HFFc6 (cell line): ENCODE measurements at places on chromosomes 11 and 22. TPM values are rescaled to one million over a fixed set of nuclear protein-coding genes. Genes with fewer than 3 reads are reported as not detected.

DNA sequence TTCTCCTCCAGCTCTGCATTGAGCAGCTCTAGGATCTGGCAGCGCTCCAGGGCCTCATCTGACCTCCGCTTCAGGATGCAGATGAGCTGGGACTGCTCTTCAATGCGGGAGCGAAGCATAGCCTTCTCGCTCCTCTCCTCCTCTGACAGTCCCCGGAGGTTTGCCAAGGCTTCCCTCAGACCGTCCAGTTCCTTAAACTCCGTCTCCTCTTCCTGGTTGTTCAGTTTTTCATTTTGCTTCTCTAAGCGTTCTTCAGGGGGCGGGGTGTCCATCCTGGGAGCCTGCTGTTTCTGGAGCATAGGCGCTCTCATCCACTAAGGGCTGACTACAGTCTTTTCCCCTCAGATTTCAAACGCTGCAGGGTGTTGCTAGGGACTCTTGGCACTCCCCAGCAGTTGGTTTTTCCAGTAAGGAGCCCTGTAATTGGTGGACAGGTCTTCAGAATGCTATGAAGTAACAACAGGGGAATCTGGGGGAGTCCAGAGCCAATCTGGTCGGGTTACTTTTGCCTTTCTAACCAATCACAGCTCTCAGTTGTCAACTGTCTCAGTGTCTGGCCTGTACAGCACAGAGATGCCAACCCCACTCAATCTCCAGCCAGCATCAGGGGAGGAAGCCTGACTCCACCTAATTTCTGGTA is at the start of gene CCDC89:
CCDC89 (minus strand) TSS at position 376 of the 640 bp plus-strand sequence; CDS start at position 311, 65 bp downstream.
- DNase-seq: peak; percentile 96

GRCh38 chr11:74636630-74637184 is 44.3 kb downstream of the POLD3 start:
- peak; percentile 82 for DNase-seq

- no peak for DNase-seq
Observed at GRCh38 chr11:94854770-94855633, 86.8 kb downstream of the AMOTL1 start.

GRCh38 chr11:57277845-57278720 is 41.0 kb upstream of the APLNR start:
- DNase-seq: peak; percentile 74

DNA sequence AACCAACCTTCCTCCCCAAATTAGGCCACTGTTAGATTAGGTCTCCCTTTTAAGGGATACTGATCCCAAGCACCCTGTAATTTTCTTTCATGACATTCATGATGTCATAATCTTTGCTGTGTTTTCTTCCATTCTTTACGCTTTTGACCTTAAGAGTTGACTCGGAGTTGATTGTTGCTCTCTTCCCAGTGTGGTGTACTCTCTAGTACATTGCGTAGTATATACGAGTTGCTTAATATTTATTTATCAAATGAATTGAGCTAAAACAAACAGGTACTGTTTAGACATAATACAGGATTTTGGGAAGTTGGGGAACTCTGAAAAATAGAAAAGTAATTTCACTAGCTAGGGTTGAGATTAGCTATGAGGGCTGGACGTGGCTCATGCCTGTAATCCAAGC is 49.8 kb downstream of the SVIP start:
- DNase-seq: no peak

GRCh38 chr11:27421819-27422494 is 50.6 kb downstream of the LGR4 start:
- DNase-seq: no peak

GRCh38 chr22:49497266-49497665 is 330.4 kb downstream of the BRD1 start:
- DNase-seq: no peak

GRCh38 chr11:34650528-34650927 is 29.6 kb downstream of the EHF start:
- no peak for DNase-seq

GRCh38 chr11:120629407-120630080 is 118.0 kb downstream of the GRIK4 start:
- no peak for DNase-seq

DNA sequence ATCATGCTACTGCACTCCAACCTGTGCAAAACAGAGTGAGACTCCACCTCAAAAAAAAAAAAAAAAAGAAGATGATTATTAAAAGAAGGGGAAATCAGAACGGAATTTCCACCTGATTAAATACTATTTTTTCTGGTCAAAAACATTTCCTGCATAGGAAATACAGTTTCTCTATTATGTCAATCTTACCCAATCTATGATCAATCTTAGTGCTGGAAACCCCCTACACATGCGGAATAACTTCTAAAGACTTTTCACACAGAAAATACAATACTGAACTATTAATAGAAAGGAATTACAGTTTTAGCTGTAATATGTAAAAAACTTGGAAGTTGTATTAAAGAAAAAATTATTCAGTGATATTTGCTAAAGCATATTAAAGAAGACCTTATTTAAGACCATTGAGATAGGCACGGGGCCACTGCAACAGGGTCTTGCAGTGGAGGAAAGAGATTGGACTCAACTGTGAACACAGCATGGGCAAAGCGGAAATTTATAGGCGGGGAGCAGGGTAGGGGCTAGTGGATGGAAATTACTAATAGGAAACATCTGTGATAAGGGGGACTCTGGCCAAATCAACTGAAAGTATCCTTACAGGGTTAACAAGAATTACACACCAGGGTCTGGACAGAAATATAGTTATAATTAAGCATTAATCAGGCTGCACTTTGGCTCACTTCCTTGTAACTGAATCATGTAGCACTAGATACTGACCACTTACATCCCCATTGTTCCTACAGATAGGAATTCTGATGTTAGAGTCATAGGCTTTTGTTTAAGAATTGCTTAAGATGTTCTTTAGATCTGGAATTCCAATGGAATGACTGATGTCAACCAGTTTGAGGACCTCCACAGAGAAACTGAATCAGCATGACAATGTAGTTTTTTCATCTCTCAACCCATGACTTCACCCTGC is 411.5 kb upstream of the DDI1 start:
- peak; percentile 94 for DNase-seq

- DNase-seq: no peak
Observed at GRCh38 chr11:132200353-132200936, 830.0 kb downstream of the NTM start.

DNA sequence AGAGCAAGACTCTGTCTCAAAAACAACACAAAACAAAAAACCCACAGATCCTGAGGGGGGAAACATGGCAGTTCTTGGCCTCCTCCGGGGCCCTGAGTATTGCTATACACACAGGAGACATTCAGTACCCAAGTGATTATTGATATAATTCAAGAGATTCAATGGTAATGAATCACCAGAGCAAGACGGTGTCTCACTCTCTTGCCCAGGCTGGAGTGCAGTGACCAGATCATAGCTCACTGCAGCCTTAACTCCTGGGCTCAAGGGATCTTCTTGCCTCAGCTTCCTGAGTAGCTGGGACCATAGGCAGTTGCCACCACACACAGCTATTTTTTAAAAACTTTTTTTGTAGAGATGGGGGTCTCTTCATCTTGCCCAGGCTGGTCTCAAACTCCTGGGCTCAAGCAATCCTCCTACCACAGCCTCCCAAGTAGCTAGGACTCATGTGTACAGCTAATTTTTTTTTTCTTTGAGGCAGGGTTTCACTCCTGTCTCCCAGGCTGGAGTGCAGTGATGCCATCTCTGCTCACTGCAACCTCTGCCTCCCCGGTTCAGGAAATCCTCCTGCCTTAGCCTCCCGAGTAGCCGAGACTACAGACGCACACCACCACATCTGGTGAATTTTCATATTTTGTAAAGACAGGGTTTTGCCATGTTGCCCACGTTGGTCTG is 21.8 kb upstream of the PIK3C2A start:
- no peak for DNase-seq

GRCh38 chr11:60767388-60767811 is 10.7 kb downstream of the MS4A15 start:
- DNase-seq: no peak

DNA sequence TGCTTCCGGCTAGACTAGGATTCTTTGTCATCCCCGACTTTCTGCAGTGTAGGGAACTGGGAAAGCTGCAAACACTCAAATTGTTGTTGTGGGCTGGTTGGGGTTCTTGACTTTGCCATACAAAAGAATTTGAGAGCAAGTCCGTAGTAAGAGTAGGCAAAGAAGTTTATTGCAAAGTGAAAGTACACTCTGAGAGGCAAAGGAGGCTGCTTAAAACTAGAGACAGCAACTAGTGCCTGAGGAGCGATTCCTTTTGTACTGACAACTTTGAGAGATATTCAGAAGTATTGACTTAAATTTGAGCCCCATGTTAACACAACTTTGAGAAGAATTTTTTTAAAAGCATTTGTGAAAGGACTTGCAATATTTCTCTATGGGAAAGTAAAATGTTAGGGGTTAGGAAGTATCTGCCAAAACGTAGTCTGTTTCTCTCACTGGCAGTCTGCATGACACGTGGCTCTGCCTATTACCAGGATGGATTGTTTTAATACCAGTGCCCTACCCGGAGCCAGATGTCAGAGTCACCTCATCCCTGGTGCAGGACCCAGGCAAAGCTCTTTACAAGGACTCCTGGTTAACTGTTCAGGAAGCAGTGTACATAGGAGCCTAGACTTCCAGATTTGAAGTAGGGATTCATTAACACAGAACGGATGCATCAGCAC is 85.0 kb upstream of the CLPB start:
- no peak for DNase-seq

DNA sequence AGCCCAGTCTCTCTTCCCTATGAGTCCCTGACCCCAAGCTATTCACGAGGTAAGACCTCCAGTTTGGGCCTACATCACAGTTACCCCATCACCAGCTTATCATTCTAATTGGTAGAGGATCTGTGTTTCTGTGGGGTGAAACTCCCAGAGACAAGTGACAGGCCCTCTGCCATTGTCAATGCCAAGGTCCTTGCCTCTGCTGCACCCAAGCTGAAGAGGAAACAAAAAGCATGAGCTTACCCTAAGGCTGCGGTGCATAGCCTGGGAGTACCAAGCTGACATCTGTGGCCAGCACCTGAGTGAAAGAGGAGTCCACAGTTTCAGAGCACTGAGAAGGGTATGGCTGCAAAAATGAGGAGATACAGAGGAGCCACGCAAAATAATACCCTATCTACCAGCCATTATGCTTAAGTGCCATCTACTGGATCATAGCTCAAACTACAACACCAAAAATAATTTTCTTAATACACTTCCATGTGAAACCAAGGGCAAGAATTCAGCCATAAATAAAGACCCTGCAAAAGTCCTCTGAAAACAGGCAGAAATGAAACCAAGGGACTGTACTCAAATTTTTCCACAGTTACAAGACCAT is 62.3 kb upstream of the ANO5 start:
- DNase-seq: no peak

- DNase-seq: no peak
Observed at GRCh38 chr22:48175721-48176120, 1413.3 kb downstream of the TBC1D22A start.

GRCh38 chr11:33052231-33052630 is 12.9 kb downstream of the TCP11L1 start:
- DNase-seq: no peak

DNA sequence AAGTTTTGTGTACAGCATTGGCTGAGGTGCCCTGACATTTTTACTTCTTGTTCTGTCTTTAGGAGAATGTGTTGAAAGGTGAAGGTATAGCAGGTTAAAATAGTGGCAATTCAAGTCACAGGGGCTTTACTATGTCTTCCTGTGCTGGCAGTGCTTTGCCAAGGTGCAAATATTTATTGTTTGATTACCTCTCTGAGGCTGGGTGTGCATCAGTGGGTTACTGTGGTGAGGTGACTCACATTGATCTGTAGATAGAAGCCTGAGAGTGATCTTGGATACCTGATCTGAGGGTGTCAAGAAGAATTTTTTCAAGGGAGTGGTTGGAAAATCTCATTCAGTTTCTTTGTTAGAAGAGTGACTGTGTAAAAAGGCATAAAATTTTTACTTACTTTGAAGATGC is 90.0 kb downstream of the ARHGAP42 start:
- DNase-seq: no peak

- peak; percentile 39 for DNase-seq
Observed at GRCh38 chr11:46489656-46490560, 98.3 kb upstream of the CHRM4 start.

- DNase-seq: no peak
Observed at GRCh38 chr11:79122759-79123158, 318.1 kb downstream of the TENM4 start.

- no peak for DNase-seq
Observed at GRCh38 chr11:116927163-116927974, 89.9 kb upstream of the APOA1 start.

GRCh38 chr22:17770180-17771077 is 3.8 kb downstream of the BID start:
- DNase-seq: no peak

DNA sequence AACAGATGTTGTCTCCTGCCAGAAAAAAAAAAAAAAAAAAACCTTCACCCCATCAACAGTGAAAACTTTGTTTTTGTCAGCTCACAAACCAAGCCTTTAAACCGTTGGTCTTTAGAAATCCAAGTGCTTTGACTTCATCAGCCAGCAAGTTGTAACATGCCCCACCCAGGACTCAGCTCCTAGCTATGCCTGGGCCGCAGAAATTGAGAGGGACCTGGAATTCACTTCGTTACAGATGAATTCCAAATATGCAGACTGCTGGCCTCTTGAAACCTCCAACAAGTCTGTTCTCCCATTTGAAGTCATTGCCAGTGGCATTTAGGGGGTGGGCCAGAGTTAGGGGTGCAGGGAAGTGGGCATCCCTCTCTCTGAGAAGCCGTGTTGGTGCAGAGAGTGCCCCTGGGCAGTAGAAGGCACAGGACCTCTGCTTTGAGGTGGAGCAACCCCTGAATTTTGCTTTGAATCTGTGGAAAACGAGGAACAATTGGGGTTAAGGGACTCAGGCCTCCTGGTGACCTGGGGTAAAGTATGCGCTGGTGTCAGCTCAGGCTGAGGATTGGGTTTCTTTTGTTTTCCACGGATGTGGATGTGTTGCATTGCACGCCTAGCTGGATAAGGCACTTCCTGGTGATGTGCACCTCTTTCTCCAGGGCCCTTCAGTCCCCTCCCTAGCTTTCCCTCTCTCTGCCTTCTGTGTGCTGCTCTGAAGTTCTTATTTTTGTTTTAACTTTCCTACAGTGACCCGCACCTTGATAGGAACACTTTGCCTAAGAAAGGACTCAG is 109.5 kb downstream of the DBX1 start:
- DNase-seq: no peak

The FDXACB1 gene
- total RNA-seq: 1.4 to 2.1 TPM (median 1.8 TPM) in 3 replicates

The GAB4 gene
- total RNA-seq: not detected in 3 replicates

The PHRF1 gene
- 21.2 to 26.4 TPM (median 23.8 TPM) in 3 replicates for total RNA-seq

The CNTF gene
- total RNA-seq: 1.0 to 1.4 TPM (median 1.1 TPM) in 3 replicates
